ENCODE measurements at places on chromosomes 1 and 21.

DNA sequence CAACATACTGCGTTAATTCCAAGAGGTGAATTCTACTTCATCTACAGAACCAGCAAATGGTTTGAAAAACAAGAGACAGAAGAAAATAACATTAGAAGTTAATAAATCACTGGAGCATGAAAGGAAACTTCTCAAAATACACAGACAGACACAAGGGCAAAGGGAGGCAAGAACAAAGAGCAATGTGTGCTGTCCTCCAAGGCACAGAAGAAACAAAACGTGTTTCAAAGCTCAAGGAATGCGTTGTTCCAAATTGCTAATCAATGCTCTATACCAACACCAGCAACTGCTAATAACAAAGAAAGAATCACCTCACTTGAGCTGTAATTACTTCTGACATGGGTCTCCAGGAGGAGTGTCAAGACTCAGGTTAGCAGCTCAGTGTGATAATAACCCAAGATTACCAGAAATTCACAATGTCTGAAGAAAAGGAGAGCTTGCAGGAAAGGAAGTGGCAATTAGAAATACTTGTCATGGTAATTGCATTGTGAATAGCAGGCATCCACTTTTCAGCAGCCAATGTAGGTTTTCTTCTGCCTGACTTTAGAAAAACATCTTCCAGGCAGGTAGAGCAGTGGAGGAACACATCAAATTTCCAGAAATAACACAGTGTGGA, 175.4 kb downstream of the SEC16B start:
- DNase-seq: no peak

DNA sequence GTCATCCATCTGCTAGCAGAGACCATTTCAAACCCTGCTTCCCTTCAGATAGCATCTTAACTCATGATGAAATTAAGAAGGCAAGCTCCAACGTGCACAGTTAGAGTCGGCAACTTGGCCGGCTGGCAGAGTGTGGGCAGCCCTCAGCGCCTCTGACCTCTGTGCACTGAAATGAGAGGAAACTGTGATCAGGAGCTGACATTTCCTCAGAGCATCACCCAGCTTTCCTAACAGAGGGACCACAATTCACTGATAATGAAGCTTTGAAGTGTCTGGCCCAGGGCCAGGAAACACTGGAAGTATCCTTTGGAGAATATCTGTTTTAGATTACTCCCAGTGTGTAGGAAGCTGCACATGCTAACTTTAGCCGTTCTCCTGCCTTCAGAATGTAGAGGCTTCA, 145.0 kb upstream of the ZC3H11B start:
- no peak for DNase-seq

GRCh38 chr21:42542196-42542595, 28.5 kb downstream of the SLC37A1 start:
- no peak for DNase-seq

GRCh38 chr1:154879038-154879421, 8.9 kb upstream of the KCNN3 start:
- no peak for DNase-seq

- DNase-seq: no peak
Measured at GRCh38 chr1:93976291-93976690, 67.1 kb upstream of the GCLM start.

- no peak for DNase-seq
Measured at GRCh38 chr1:8858112-8858668, 20.3 kb downstream of the ENO1 start.
